ENCODE measurements at places on chromosomes 5 and 9. TPM values are rescaled to one million over a fixed set of nuclear protein-coding genes. Genes with fewer than 3 reads are reported as not detected.

GRCh38 chr5:57836921-57837320 is 354.3 kb upstream of the ACTBL2 start:
- no peak for DNase-seq

GRCh38 chr9:70883056-70883455 is 238.4 kb downstream of the TRPM3 start:
- DNase-seq = no peak

RNF130 gene
- total RNA-seq = 106 TPM

CCNI2 gene
- not detected for total RNA-seq

GPR150 gene
- not detected for total RNA-seq

GRCh38 chr5:178398901-178399700 is 166.5 kb upstream of the PHYKPL start:
- DNase-seq = no peak

INSL4 gene
- 0.13 TPM for total RNA-seq

- DNase-seq = no peak
These were observed 8.2 kb upstream of the AK1 start for GRCh38 chr9:127885508-127886281.

SHROOM1 gene
- total RNA-seq = 1.1 TPM

- DNase-seq = no peak
These were observed 59.5 kb upstream of the FUBP3 start for GRCh38 chr9:130519927-130520326.

- DNase-seq = no peak
These were observed 224.7 kb upstream of the GRAMD2B start for GRCh38 chr5:126198531-126198930.

STK32A gene
- total RNA-seq = 37.9 TPM

AGXT2 gene
- not detected for total RNA-seq

PCDHGA3 gene
- 0.32 TPM for total RNA-seq

CDH6 gene
- not detected for total RNA-seq

GRCh38 chr9:78292026-78292425 is 4.9 kb upstream of the PSAT1 start:
- no peak for DNase-seq
